ENCODE measurements at places on chromosomes 2 and 18.

- DNase-seq = no peak
Measured at GRCh38 chr2:64447317-64448040, 6.5 kb upstream of the LGALSL start.

- DNase-seq = peak; percentile 67
Measured at GRCh38 chr2:23545811-23546210, 160.8 kb downstream of the KLHL29 start.

GRCh38 chr18:10042492-10042891 is 128.7 kb downstream of the VAPA start:
- no peak for DNase-seq

GRCh38 chr2:1223791-1224190 is 189.5 kb upstream of the TPO start:
- DNase-seq = no peak

DNA sequence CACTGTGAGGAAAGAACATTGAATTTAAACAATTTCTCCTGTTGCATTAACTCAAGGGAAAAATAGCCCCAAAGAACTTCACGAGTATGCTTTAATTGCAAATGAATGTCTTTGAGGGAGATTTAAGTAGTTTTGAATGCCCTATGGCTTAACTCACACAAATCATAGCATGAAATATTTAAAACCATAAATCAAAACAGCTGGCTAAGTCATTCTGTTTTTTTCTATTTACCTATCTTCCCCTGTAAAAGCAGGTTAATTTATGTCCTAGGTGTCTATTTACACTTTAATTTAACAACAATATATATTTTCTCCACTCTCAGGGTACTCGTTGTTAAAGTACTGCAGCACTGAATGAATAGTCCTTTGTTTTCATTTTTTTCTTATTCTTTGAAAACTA is 118.8 kb upstream of the PIEZO2 start:
- DNase-seq = no peak

- peak; percentile 80 for DNase-seq
Measured at GRCh38 chr2:165874445-165875039, 79.0 kb downstream of the TTC21B start.

GRCh38 chr2:135256531-135257260 is 204.6 kb downstream of the RAB3GAP1 start:
- no peak for DNase-seq

DNA sequence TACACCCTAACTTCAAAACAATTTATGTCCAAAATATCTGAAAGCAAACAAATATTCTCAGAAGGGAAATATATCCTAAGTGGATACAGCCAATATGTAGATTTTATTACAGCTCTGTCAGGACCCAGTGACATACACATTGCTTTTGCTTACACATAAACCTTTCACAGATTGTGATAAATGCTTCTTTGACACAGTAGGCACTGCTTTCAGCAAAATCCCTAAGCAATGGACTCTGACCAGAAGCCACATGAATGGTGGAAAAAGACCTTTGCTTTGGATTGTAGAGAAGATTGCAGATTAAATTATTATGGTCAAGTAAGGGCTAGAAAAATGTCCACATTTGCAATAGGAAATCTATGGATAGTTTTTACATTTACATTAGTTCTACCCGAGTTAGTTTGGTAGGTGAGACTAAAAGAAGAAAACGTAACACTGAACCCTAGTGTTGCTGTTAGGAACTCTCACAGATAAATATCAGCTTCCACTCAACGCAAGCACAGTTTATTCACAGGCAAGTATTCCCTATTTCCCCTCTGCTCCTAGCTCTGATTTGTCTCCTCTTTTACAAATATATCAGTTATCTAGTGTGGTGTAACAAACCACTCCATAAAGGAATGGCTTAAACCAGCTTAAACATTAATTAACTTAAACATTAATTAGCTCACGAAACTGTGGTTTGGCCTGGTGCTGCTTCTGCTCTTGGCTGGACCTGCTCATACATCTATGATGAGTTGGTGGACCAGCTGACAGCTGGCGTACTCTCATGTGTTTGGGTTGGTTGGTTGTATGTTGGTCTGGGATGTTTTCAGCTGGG is 23.6 kb upstream of the SERPINE2 start:
- no peak for DNase-seq

- no peak for DNase-seq
Measured at GRCh38 chr2:8819194-8819593, 18.2 kb downstream of the KIDINS220 start.

GRCh38 chr2:216339456-216340279 is 32.6 kb downstream of the MARCHF4 start:
- peak; percentile 63 for DNase-seq

- peak; percentile 70 for DNase-seq
Measured at GRCh38 chr2:238225911-238226697, 13.7 kb downstream of the HES6 start.

- DNase-seq = no peak
Measured at GRCh38 chr2:236956031-236956618, 129.6 kb upstream of the COPS8 start.
